Left lung (tissue), 14 donors: ENCODE measurements at places on chromosomes 5 and 9. TPM values are rescaled to one million over a fixed set of nuclear protein-coding genes. Genes with fewer than 3 reads are reported as not detected.

CACNA1B gene
- polyA plus RNA-seq, result 0.24 TPM

DNA sequence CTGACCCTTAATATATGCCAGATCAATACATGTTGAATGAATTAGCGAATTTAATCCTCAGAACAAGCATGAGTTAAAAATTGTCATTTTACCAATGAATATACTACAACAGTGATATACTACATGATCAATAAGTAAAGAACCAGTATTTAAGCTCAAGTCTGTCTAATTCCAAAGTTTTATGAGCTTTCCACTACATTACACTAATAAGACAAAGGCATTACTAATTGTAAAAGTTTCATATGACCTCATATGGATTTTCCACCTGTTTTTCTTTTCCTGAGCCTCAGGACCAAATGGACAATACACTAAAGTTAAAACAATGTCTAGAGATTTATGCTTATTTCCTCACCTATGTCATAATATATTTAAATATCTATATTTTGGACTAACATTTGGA is 80.8 kb downstream of the OXCT1 start:
- no peak for DNase-seq

GRCh38 chr9:107948601-107949000 is 459.0 kb upstream of the KLF4 start:
- no peak for DNase-seq

DNA sequence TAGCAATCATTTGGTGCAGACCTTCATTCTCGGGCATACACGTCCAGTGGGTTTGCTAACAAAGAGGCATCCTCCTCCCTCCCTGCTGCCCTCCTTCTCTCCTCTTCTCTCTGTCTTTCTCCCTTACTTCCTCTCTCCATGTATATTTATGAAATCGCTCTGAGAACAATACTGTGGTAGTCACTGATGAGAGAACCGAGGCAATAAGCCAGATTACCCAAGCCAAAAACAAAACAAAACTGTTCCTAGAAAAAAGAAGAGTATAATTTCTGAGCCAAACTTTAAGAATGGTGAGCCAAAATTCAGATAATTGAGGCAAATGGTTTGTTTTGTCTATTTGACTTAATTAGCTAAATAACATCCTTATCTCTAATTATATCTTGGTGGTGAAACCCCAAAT is 15.8 kb upstream of the HMHB1 start:
- no peak for DNase-seq

- no peak for DNase-seq
These were observed 1905.1 kb downstream of the MAT2B start for GRCh38 chr5:165410476-165410875.

SLC22A5 gene
- 16.9 TPM for polyA plus RNA-seq
